ENCODE measurements at places on chromosomes 5 and 9.

- DNase-seq: no peak
These were observed 51.5 kb upstream of the SH3PXD2B start for GRCh38 chr5:172505845-172506244.

GRCh38 chr5:122985954-122986721, 50.4 kb downstream of the PPIC start:
- DNase-seq: no peak

GRCh38 chr5:37918424-37918823, 78.6 kb upstream of the GDNF start:
- DNase-seq: no peak

GRCh38 chr5:9707732-9708462, 77.7 kb upstream of the TAS2R1 start:
- no peak for DNase-seq

DNA sequence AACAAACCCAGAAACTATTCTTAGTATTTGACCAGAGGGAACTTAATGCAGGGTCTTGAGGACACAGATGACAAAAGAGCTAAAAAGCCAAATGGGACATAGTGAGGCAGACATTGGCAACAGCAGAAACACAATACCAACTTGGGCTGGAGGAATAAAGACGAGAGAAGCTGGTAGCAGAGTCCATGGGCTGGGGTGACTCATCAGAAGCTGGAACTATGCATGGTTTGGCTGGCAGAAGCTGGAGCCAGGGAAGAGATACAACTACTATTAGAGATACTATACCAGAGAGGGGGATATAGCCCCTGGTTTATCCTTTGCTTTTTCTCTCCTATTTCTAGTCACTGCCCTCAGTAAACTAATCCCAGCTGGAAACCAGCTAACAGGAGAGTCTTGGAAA, 29.2 kb upstream of the DPYSL3 start:
- DNase-seq: peak; percentile 77

GRCh38 chr5:110034056-110034600, 344.4 kb downstream of the MAN2A1 start:
- DNase-seq: no peak

DNA sequence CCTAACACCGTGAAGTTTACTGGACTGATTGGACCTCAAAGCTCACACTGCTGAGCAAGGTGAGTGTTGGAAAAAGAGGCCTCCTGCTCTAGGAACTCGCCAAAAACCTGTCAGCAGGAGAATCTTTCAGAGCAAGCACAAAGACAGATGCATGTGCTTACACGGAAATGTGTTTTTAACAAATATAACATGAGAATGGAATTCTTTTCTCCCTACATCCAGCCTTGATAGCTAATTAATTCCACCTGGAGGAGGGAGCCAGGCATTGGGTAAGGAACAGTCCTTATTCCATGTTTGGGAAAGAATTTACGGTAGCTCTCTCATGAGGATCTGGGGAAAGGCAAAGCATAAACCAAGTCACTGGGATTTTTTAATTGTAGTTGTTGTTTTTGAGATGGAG, 98.8 kb downstream of the KLF4 start:
- DNase-seq: no peak

- DNase-seq: no peak
These were observed 26.5 kb upstream of the MROH2B start for GRCh38 chr5:41097642-41098041.

DNA sequence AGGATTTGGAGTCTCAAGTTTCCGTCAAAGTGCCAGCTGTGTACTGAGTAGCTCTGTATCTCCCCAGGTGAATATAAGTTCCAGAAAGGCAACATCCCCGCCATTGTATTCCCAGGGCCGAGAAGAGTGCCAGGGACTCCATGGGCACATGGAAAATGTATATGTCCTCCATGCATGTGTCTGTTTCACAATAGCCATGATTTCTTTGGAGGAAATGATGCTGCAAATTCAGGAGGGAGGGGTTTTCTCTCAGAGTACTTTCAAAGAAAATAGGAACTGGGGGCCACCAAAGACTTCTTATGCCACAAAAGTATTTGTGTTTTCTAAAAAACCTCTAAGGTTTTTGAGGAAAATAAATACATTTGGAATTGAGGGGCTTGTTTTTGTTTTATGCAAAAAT, 524.6 kb downstream of the BNC2 start:
- DNase-seq: no peak

- no peak for DNase-seq
These were observed 670.0 kb upstream of the FAM174A start for GRCh38 chr5:99865159-99865558.

Measured in Daoy (cell line).